Foreskin keratinocyte (primary cell): ENCODE measurements at places on chromosomes 16 and 17.

- DNase-seq: no peak
These were observed 29.5 kb downstream of the MYH11 start for GRCh38 chr16:15827299-15827698.

DNA sequence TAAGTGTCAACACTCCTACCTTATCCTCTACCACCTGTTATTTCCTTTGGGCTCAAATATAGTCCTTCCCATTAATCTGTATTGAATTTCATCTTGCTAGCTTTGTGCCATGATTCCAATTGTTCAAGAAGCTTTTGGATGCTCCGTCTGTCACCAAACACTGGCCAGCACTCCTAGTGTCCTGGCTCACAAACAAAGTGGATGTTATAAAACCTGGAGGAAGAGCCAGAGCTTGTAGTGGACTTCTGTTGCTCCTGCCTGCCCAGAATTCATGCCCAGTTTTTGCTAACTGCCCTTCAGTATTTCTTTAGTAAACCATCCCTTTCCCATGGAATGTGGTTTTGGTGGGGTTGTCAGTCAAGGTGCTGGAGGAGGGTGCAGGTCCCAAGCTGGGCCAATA is 77.2 kb upstream of the HS3ST2 start:
- DNase-seq: no peak

GRCh38 chr17:38351412-38352222 is at the start of gene SOCS7:
Gene SOCS7, plus strand, starts transcription at chr17:38351844. Its CDS starts 209 bp downstream, at chr17:38352053.
- DNase-seq: peak; percentile 73

DNA sequence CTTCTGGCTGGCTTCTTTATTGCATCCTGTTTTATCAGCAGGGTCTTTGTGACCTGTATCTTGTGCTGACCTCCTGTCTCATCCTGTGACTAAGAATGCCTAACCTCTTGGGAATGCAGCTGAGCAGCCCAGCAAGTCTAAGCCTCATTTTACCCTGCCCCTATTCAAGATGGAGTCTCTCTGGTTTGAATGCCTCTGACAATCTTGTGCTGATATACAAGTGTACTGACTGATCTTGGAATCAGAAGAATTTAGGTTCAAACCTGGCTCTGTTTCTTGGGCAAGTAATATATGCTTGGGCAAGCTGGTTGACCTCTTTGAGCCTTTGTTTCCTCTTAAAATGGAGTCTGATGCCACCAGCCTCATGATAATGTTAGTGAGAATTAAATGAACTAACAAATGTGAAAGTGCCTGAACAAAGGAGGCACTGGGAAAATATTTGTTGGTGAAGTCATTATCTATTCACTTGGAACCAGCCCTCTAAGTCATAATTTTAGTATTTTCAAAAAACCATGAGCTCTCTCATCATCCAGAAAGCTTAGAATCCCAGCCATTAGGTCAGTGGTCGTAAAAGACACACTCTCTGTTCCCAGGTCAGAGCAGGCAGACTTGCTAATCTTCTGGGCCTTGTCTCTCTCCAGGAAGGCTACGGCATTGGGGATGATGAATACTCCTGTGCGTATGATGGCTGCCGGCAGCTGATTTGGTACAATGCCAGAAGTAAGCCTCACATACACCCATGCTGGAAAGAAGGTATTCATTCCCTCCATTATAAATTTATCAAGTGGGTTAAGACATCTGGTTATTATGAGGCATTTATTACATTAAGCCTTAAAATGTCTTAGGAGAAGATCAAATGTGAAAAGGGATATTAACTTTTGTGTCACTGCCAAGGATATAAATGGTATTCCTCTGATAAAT is 18.1 kb upstream of the ARL2BP start:
- DNase-seq: no peak

DNA sequence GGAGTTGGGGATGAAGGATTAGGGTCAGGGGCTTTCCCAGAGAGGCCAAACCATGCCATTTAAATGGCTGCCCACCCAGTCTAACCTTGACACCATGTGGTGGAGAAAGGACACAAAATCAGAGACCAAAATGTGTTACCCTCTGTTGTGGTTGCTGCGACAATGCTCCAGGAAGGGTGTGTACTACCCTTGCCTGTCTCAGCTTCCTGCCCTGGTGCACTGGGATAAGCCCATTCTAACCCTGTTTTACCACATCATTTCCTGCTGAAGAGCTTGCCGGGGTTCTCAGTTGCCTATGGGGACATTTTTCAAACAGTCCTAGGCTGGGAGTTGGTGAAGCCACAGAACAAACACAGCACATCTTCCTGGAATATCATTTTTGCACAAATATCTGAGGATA is 4.9 kb downstream of the OR4D1 start:
- DNase-seq: no peak

DNA sequence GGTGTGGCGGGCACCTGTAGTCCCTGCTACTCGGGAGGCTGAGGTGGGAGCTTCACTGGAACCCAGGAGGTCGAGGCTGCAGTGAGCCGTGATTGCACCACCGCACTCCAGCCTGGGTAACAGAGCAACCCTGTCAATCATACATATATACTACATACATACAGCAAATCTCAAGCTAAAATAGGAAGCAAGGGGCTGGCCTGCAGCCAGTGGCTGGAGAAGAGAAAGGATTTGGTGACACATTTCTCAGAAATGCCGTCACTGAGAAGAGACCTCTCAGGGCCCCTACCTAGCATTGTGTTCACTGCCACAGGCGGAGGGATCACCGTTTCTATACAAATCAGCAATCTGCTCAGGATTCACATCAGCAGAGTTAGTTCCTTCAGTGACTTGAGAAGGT is 16.9 kb downstream of the NARF start:
- DNase-seq: no peak

DNA sequence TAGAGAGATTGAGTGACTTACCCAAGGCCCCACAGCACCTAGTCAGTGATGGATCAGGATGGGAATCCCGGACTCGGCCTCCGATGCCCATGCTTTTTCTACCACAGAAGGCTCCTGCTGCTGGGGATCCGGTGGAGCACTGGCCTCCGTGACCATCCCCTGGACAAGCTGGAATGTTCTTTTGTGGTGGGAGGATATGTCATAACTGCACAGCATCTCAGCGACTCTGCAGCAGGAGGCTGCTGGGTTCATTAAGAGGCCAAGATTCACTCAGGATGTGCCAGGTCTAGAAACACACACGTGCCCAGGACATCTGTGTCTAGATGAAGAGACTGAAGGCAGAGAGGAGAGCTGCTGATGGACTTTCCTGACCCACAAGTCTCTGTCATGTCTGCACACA is 34.7 kb upstream of the NGFR start:
- DNase-seq: no peak

GRCh38 chr16:69171325-69172084 is 15.5 kb upstream of the SNTB2 start:
- DNase-seq: no peak

DNA sequence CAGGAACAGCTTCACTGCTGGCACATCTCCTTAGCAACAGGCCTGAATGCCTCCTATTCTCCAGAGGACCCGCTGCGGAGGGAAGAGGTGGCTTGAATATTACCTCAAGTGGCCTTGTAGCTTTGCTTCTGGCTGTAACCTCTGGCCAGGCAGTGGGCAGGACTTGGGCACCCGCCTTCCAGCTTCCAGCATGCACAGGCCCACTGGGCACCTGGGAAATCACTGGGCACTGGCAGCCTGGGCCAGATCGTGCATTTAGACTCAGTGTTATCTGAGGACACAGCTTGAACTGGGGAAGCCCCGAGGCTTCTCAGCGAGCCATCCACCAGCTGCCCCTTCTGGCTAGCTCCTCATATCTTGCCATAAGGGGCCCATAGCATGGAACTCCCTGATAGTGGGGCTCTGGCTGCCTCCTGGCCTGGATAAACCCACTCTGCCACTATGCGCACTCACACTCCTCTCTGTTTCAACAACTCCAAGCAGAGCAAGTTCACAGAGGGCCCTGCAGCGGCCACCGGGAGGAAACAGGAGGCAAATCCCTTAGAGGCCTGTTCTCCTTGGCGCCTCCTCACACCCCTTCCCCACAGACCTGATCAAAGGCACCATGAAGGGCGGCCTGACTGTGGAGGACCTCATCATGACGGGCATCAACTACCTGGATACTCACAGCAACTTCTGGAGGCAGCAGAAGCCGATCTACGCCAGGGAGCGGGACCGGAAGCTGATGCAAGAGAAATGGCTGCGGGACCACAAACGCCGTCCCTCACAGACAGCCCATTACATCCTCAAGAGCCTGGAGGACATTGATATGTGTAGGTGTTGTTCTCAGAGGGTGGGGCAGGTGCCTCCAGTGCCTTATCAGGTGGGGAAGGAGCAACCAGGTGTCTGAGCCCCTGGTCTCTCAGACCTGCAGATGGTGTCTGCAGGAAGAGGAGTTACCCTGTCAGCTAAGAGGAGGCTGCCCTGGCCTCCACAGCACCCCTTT is 7.8 kb downstream of the ODAD4 start:
- no peak for DNase-seq

GRCh38 chr17:58487589-58488427 is at the start of gene HSF5:
Gene HSF5, minus strand, starts transcription at chr17:58488408. Its CDS starts 134 bp downstream, at chr17:58488274.
- DNase-seq: no peak

GRCh38 chr16:27149986-27150385 is 53.3 kb upstream of the KDM8 start:
- DNase-seq: no peak

- no peak for DNase-seq
These were observed 885.7 kb upstream of the CDH8 start for GRCh38 chr16:62921904-62922303.

GRCh38 chr17:8300627-8301242 is 5.5 kb upstream of the SLC25A35 start:
- DNase-seq: peak; percentile 53

GRCh38 chr16:56679818-56680217 is 2.5 kb upstream of the MT1X start:
- DNase-seq: no peak

DNA sequence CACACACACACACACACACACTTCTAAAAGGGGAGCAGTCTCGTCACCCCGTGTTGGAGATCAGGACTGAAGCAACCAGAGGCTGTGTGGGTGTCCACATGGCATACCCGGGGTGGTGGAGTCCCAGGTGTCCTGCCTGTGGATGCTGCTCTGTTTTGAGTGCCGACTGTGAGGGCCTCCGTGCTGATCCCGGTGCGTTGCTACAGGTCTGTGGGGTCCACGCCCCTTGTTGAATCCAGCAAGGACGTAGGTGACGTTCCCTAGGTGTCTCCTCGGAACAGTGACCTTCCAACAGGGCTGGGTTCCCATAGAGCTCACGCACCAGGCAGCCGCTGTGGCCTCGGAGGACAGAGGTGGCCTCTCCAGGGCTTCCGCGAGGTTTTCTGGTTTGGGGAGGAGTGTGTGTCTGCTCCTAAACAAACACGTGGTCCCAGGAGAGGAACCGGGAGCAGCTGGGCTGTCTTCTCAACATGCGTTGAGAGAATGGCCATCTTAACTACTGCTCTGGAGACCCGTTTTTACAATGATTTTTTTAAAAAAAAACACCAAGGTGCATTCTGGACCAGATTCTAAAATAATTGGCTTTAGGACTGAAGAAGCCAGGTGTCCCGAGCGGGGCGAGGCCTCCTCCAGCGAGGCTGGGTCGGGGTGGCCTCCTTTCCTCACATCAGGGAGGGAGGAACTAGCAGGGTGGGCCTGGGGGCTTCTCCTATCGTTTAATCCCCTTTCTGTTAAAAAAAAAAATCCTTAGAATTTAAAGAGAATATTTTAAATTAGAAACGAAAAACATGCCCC is 100.6 kb upstream of the ZNF750 start:
- DNase-seq: no peak

GRCh38 chr17:41914358-41914766 is 4.4 kb downstream of the ACLY start:
- no peak for DNase-seq

GRCh38 chr17:67403065-67403464 is 26.0 kb downstream of the PITPNC1 start:
- no peak for DNase-seq

DNA sequence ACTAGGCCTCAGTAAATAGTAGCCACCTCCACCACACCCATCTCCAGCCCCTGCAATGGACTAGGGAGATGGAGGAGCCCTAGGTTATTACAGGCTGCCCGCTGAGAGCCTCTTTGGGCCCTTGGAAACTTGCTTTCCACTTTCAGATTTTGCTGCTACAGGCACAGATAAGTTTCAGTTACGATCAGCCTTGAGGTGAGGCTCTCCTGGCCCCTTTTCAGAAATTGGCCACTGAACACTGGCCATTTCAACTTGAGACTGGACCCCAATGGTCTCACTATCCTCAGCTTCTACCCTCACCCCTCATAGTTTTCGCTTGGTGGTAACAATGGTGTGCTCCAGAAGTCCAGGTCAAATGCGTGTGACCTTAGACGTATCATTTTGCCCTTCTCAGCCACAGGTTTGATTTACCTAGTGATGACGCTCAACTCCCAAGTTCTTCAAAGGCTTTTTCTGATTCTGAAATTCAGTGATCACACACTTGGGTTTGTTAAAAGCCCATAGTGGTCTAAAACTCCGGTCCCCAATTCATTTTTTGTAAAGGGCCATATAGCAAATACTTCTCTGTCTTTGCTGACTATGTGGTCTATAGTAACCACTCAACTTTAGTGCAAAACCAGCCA is 1.0 kb downstream of the PMM2 start:
- no peak for DNase-seq

DNA sequence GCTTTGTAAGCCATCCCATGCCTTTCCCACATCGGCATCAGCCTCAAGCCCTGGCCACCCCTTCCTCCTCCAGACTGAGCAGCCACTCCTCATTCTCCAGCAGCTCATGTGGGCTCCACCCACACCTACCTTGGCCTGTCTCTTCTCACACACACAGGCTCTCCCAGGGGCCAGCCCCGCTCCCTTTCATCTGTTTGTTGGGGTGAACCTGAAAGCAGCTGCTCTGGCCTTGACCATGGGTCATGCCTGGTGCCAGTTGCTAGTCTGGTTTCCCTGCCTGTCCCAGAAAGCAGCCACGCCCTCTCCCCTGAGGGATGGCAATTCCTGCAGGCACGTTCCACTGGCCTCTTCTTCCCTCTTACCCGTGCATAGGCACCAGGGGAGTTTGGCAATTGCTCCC is 11.4 kb upstream of the TMEM238L start:
- DNase-seq: no peak

DNA sequence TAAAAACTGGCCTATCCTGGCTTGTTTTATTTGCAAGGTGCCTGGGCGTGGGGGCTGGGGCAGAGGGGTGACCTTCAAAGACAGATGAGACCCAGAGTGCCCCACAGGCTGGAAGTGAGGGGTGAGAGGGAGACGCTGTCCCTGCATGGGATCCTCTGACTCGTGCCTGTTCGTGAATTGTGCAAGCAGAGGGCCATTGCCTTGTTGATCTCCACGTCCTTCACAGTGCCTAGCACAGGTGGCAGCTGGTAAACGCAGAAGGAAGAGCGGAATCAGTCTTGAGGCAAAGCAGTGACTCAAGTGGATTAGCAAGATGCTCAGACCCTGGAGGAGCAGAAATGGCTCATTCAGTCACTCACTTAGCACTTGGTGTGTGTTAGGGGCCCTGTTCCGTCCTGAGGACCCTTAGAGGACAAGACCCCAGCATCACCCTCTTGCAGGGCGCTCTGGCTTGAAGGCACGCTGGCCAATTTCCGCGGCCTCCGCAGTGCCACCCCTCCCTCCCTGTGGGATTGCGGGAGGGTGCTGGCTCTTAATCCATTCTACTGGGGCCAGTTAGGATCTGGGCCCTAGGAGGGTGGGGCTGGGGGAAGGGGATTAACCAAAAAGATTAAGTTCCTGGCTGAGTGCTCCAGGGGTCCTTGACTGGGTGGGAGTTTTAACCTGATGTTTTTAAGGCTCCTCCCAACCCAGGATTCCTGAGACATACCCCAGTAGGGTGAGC is 151.2 kb downstream of the CCDC182 start:
- DNase-seq: no peak
